Stimulated activated CD4-positive, alpha-beta T cell treated with anti-CD3 and anti-CD28 coated beads, Interleukin-1b, Interleukin-23, amount 100 ng/mL, for 1 hour (primary cell): ENCODE measurements at places on chromosomes 5 and 9.
A peak's percentile ranks its signal among the peaks of the same experiment; 100 is the strongest.

DNA sequence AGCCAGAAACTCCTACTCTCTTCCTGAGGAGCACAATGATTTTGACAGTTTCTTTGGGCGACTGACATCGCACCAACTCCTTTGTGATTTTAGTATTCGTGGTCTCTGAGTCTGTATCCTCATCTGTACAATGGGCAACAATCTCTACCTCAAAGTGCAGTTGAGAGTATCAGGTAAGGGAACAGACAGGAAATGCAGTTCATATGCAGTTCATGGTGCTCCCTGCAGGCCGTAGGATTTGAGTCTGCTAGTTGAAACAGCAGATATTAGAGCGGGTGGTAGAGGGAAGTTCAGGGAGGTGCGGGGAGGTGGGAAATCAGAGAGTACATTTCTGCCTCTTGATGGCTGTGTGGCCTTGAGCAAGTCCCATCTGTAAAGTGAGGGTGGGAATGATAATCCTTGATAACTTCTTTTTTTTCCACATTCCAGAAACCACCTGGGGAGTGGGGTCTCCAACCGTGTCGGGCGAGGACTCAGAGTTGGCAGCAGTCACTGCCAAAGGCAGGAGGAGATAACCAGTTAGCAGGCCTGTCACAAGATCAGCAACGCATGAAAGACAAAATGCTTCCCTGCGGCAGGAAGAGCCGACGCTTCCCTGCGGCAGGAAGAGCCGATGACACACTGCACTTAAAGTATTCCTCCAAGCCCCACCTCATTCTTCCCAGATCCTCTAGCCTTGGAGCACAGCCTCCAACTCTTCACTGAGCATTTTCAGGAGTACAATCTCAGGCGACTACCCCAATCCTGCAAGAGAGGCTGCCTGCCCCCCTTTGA, 6.0 kb upstream of the NEK6 start:
- no peak for DNase-seq

- DNase-seq: no peak
Observed at GRCh38 chr5:97937846-97938245, 754.8 kb upstream of the RIOK2 start.

DNA sequence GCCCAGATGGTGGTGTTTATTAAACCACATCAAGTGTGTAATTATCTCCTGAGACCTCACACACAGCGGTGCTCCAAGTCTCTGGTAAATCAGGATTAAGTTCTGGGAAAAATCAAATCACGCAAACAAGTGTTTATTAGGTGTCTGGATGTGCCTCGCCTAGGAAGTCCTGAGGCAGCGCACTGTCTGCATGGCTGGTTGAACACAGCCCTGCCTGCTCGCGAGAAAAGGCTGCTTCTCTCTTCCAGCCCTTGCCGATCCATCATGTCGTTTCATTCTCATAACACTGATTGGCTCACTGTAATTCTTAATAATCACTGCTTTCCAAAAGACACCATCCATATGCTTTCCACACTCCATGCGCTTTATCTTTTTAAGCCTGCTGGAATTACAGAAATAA, 229.6 kb upstream of the DAP start:
- DNase-seq: no peak

DNA sequence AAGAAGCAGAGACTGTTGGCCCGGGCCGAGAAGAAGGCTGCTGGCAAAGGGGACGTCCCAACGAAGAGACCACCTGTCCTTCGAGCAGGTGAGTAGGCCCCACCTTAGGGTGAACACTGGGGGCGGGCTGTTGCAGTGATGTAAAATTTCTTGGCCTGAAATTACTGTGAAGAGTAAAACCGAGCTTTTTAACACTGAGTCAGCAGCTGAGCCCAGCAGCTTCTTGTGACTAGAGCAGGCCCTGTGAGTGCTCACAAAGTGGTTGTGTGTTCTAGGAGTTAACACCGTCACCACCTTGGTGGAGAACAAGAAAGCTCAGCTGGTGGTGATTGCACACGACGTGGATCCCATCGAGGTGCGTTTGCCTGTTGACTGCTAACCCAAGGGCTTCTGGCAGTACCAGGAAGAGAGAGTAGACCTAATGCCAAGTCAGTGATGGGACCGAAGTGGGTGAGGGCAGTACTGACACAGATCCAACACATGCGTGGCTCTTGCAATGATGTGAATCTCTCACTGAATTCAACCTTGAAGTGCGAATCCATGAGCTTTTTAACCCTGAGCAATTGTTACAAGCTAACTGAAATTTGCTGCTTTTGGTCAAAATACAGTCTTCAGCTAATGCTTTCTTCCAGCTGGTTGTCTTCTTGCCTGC, 2.1 kb downstream of the RPL7A start:
- DNase-seq: no peak

GRCh38 chr5:159471904-159472303, 141.6 kb upstream of the IL12B start:
- no peak for DNase-seq

- no peak for DNase-seq
Observed at GRCh38 chr5:155094455-155094854, 80.9 kb downstream of the KIF4B start.

- peak; percentile 42 for DNase-seq
Observed at GRCh38 chr5:177607452-177608192, 7.7 kb downstream of the B4GALT7 start.

- no peak for DNase-seq
Observed at GRCh38 chr9:21510806-21511205, 28.7 kb upstream of the IFNE start.

- DNase-seq: no peak
Observed at GRCh38 chr5:123297866-123298265, 125.3 kb downstream of the CEP120 start.

DNA sequence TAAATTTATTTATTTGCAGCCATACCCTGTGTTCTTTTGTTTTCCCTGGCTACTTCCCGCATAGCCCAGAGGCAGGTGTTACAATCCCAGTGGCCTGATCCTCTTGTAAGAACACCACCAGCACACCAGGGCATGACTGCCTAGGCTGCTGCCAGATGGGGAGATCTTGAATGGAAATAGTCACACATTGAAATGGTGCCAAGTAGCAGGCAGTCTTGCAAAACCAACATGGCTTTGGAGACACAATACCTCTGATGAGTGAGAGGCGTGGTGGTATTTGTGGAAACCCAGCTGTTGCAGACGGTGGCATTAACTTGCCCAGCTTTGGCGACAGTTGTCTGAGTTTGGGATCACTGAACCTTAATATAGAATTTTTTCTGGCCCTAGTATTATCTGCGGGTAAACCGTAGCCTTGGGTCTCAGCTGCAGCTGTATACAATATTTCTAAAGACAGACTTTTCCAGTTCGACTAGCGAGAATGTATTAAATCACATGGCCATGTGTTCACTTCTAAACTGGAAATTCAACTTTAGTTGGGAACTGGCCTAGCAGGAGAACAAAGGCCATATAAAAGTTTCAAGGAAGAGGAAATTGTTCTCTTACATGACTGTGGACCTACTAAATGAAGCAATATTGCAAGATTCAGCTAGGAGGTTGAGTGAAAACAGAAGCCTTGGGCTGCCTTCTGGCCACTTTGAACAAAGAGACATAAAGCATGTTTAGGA, 277.0 kb downstream of the SMARCA2 start:
- no peak for DNase-seq

DNA sequence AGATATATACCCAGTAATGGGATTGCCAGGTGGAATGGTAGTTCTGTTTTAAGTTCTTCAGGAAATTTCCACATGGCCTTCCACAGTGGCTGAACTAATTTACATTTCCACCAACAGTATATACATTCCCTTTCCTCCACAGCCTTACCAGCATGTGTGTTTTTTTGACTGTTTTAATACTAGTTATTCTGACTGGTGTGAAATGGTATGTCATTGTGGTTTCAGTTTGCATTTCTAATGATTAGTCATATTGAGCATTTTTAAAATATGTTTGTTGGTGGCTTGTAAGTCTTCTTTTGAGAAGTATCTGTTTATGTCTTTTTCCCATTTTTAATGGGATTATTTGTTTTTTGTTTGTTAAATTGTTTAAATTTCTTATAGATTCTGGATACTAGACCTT, 208.9 kb downstream of the CFAP90 start:
- DNase-seq: no peak

DNA sequence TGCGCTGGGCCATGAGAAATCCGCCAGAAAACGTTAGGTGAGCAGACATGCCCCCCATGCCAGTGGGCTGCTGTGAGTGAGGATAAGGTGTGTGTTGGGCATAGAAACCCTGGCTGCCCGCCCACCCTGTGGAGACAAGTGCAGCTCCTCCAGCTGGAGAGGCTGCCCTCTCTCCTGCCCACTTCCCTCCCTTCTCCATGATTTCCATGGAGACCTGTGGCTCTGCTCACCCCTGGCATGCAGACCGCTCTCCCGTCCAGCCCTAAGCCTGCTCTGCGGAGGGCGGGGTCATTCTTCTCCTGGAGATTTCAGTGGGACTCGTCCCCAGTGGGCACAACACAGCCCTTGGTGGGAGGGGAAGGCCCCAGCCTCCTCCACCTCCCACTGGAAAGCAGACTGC, 133.0 kb upstream of the FAM120A start:
- no peak for DNase-seq

- DNase-seq: no peak
Observed at GRCh38 chr5:102792705-102793104, 37.6 kb downstream of the PAM start.

- DNase-seq: no peak
Observed at GRCh38 chr9:71854811-71855210, 56.2 kb downstream of the ABHD17B start.

- no peak for DNase-seq
Observed at GRCh38 chr5:66856041-66856805, 260.0 kb downstream of the MAST4 start.

DNA sequence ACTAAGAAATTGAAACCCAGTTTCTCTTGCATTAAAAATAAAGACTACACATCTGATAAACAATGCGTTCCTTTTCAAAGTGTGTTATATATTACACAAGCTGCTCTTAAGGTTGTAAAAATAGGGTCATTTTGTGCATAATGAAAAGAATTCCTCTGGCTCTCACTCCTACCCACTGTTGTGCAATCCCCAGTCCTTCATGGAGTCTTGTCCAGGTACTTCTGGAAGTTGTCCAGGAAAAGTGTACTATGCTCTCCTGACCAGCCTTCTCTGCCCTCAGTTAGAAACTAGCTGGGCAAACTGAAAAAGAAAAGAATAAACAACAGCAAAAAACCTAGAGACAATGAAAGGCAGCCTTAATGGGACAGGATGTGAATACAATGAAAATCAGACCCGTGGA, 345.5 kb upstream of the PAPPA start:
- no peak for DNase-seq

DNA sequence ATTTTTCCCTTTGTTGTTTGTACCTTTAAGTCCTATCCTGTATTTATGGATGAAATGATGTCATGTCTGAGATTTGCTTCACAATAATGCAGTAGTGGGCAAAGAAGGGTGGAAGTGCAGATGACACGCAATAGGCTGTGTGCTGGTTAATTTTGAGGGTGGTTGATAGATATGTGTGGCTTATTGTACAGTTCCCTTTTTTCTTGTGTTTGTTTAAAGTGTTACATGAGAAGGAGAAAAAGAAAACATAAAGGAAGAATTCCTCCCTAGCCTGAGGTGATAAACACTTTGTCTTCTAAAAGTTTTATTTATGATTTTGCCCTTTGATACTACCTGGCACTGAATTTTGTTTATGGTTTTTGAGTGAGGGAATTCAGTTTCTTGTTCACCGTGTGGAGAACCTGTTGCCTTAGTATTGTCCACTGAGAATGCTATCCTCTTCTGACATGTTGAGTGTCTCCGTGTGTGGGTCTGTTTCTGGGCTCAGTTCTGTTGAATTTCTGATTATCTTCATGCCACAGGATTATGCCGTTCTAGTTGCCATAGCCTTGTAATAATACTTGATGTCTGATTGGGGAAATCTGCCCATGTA, 52.3 kb upstream of the FAM120AOS start:
- no peak for DNase-seq

DNA sequence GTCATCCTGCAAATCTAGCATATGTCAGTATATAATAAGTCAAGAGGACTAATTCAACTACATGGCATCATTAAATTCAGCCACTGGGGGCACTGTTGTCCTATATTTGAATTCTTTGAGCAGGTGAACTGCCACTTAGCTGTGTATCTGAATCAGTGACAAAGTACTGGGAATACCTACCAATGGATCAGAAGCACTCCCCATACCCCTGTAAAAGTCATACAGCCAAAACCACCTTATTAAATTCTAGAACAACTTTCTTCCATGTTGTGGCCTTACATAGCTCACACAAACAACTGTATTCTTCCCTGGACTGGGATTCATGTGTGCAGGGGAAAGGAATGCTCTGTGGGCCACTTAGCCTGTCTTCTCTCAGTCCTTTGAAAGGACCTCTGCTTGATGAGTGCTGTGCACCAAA, 57.4 kb upstream of the PLPP6 start:
- peak; percentile 27 for DNase-seq

DNA sequence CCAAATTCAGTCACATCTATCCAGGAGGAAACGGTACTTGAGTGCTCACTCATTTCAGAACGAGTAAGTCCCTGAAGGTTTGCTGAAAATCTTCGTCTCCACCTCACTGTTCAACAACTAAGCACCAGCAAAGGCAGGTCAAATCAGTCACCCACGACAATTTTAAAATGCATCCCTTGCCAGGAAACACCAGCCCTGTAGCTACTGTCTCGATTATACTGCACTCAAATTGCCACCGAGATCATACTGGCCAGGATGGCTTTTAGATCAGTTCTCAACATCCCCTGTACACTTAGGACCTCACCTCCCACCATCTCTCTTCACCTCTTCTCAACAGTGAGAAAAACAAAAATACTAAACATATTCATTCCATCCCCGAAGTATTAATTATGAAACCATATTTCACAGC, 298.6 kb downstream of the AGTPBP1 start:
- no peak for DNase-seq

GRCh38 chr9:26043431-26043830, 365.2 kb upstream of the TUSC1 start:
- no peak for DNase-seq

DNA sequence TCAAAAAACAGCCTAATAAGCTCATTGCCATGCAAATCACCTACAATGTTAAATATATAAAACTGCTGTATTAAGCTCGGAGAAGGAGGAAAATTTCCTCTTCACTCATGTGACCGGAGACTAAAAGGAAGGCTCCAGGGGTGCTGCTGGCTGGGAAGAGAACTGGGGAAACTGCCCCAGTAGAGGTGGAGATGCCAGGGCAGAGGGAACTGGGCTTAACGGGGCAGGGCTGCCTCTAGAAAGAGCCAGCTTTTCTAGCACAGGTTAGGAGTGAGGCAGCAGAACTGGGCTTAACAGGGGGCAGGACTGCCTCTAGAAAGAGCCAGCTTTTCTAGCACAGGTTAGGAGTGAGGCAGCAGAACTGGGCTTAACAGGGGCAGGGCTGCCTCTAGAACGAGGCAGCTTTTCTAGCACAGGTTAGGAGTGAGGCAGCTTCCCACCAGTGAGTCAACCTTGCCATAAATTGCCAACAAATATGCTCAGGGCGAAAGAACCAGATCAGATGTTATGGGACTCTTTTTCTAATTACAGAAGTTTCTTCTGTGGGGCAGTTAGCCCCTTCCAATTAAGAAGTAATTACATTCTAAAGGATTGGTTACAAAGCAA, 115.3 kb downstream of the FANCC start:
- no peak for DNase-seq

GRCh38 chr5:181217803-181218062, 5.3 kb upstream of the TRIM41 start:
- no peak for DNase-seq

- no peak for DNase-seq
Observed at GRCh38 chr9:100600521-100601079, 22.7 kb downstream of the CAVIN4 start.

GRCh38 chr5:79771387-79771786, 81.8 kb downstream of the CMYA5 start:
- DNase-seq: no peak
